ENCODE measurements at places on chromosomes 5 and 9. TPM values are rescaled to one million over a fixed set of nuclear protein-coding genes. Genes with fewer than 3 reads are reported as not detected.

LCN2 gene
- not detected for total RNA-seq

FAM153A gene
- total RNA-seq, result 37.5 TPM

ZNF300 gene
- 0.43 TPM for total RNA-seq

PARP8 gene
- 96.2 TPM for total RNA-seq

PCDHGB7 gene
- total RNA-seq, result not detected

- H3K4me1 ChIP-seq, result peaks cover 5% of the 10 kb centered on the region
- no peak overlapping the region for H3K27ac ChIP-seq
Observed at GRCh38 chr9:124122321-124122720, 110.8 kb downstream of the LHX2 start.

- no peak overlapping the region for H3K4me3 ChIP-seq
- H3K27ac ChIP-seq, result no peak overlapping the region
- DNase-seq, result no peak
- peaks cover 5% of the 10 kb centered on the region for H3K36me3 ChIP-seq
Observed at GRCh38 chr5:73442231-73442811, 6.3 kb downstream of the FOXD1 start.

DNA sequence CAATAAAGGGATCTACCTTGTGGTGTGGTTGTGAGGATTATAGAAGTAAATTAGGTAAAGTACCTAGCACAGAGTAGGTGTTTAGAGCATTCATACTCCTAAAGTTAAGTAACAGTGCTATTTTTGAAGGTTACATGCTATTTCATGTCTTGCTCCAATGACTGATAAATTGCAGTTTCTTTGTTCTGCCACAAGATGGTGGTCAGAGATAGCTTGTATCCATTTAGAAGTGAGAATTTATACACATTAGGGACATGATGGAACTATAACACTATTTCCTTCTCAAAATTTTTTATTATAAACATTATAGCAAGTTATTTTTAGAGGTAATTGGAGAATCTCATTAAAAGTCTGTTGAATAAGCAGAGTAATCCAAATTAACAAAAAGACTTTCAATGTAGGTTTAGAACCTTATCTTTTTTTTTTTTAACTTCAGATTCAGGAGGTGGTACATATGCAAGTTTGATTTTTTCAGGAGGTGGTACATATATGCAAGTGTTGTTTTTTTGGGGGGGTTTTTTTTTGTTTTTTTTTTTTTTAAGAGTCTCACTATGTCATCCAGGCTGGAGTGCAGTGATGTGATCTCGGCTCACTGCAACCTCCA, 17.1 kb downstream of the MTREX start:
- no peak for DNase-seq

DNA sequence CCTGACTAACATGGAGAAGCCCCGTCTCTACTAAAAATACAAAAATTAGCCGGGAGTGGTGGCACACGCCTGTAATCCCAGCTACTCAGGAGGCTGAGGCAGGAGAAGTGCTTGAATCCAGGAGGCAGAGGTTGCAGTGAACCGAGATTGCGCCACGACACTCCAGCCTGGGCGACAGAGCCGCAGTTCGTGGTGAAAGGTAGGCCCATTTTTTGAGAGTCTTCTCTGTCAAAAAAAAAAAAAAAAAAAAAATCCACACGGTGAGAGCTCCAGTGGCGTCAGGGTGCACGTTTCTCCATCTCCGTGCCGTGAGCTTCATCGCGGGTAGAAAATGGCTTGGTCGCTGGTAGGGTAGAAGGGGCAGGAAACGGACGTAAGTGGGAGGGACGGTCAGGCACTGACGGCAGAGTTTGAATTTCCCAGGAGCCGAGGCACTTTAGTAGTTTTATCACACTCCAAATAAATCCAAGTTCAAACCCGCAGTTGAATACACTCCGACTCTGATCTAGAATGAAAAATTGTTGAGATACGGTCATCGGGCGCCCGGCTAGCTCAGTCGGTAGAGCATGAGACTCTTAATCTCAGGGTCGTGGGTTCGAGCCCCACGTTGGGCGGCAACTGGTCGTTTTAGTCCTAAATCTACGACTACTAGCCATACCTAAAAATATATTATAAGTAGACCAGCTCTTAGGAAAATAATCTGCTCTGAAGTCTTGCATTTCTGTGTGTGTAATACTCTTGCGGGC, 2.4 kb upstream of the TRIM7 start:
- peaks cover 11% of the 10 kb centered on the region for H3K36me3 ChIP-seq
- peak overlapping the region; percentile 81 for H3K4me3 ChIP-seq
- DNase-seq, result peak; percentile 80
- H3K4me1 ChIP-seq, result peaks cover 37% of the 10 kb centered on the region
- peaks cover 32% of the 10 kb centered on the region for H3K27me3 ChIP-seq
- peak overlapping the region; percentile 85 for H3K27ac ChIP-seq

DNA sequence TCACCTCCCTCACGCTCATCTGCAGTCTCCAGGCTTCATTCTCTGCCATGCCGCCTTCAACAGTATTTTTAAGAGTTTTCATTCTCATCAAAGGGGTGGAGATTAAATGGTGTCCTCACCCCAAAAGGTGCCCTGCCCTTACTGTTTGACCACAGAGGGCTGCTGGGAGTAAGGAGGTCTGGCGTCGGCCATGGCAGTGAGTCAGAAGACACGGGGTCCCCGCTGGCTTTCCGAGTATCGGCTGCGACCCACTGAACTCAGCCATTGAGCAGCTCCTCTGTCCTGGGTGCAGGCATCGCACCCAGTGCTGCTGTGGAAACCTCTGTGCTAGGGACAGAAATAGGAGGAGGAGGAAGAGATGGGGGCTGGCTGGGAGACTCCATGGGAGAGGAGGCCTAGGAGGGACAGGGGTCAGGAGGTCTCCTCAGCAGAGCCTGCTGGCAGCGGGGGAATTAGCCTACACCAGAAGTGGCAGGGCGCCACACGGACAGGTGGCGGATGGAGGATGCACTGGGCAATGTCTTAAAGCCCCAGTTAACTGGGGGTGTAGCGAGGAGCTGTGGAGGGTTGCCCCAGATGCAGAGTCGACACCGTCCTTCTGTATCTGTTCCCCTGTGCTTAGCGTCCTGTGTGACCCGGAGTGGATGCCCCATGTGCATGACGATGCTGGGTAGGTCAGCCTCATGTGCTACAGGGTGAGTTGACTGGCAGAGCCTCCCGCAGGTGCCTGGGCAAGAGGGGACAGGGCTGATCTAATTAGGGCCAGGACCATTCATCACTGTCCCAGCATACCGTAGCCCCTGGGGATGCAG, 15.4 kb upstream of the PLEKHG4B start:
- no peak overlapping the region for H3K27ac ChIP-seq
- H3K27me3 ChIP-seq, result peaks cover under 1% of the 10 kb centered on the region
- H3K4me1 ChIP-seq, result no peaks in the 10 kb centered on the region
- H3K36me3 ChIP-seq, result no peaks in the 10 kb centered on the region
- DNase-seq, result no peak

DNA sequence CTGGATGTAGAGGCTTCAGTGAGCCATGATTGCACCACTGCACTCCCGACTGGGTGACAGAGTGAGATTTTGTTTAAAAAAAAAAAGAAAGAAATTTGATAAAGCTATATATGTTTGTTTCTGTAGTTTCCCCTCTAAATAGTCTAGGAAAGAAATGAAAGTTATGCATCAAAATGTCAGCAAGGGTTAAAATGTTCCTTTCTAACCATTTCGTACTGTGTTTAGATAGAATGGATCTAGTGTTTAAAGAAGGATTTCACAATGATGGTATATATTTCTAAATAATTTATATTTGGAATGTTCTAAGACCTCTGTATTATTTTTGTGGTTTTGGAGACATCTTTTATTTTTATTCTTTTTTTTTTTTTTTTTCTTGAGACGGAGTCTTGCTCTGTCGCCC, 22.7 kb downstream of the TEK start:
- no peaks in the 10 kb centered on the region for H3K36me3 ChIP-seq
- H3K4me3 ChIP-seq, result no peak overlapping the region
- peaks cover 3% of the 10 kb centered on the region for H3K27me3 ChIP-seq
- DNase-seq, result no peak

GRCh38 chr5:151688436-151688835, 1.7 kb upstream of the SPARC start:
- DNase-seq, result no peak
- H3K27me3 ChIP-seq, result peaks cover 35% of the 10 kb centered on the region
- no peaks in the 10 kb centered on the region for H3K36me3 ChIP-seq
- H3K4me1 ChIP-seq, result peaks cover 11% of the 10 kb centered on the region
- H3K4me3 ChIP-seq, result no peak overlapping the region
- no peak overlapping the region for H3K27ac ChIP-seq

- no peak overlapping the region for H3K27ac ChIP-seq
- H3K4me3 ChIP-seq, result no peak overlapping the region
- H3K27me3 ChIP-seq, result peaks cover 44% of the 10 kb centered on the region
- no peaks in the 10 kb centered on the region for H3K4me1 ChIP-seq
- DNase-seq, result no peak
Observed at GRCh38 chr9:38138276-38138675, 69.2 kb upstream of the SHB start.

DNA sequence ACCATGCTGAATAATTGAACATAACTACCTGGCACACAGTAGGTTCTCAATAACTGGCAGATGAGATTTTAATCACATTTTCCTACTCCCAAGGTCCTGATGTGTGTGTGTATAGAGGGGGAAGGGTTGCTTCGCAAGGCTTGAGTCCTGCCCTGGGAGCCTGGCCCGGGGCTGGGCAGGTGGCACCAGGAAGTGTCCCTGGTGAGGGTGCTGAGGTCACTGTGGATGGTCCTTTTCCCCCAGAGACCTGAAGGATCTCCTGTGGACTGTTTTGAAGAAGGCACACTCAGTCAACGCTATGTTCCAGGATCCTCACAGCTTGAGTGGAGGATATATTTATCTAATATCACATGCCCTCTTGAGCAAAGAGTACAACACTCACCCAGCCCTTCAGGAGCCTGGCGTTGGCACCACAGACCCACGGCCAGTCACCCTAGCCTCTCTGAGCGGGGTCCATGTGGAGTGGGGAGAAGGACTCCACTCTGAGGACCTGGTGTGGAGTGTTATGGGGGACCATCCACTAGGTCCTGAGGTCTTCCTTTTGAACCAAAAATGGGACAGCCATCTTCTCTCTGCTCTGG, 177.8 kb downstream of the GABBR2 start:
- H3K27me3 ChIP-seq, result peaks cover 20% of the 10 kb centered on the region
- H3K27ac ChIP-seq, result no peak overlapping the region

DNA sequence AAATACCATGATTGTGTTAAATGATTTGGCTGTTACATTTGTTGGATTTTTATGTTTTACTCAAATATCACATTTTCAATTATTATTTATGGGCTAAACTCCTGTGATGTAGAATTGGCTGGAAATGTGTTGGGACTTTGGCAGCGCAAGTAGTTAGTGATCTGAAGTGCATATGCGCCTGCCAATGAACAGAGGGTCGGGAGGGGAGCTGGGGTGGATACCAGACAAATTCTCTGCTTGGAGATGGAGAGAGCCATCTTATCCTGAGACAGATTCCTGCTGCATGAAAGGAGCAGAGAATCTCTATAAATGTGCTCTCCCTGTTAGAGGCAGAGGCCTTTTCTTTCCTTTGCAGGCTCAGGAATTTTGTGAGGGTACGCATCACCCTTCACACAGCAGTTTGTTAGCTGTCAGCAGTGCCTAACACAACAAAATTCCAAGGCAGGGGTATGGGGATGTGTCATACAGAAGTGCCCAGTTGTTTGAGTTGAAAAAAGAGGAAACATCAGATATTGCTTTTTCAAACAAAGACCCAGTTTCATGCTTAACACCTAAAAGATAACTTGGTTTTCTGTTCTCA, 489.1 kb downstream of the CSNK1G3 start:
- DNase-seq, result no peak
- no peaks in the 10 kb centered on the region for H3K36me3 ChIP-seq
- H3K4me1 ChIP-seq, result no peaks in the 10 kb centered on the region
- no peak overlapping the region for H3K27ac ChIP-seq
- no peak overlapping the region for H3K4me3 ChIP-seq

GRCh38 chr9:88645172-88645878, 110.3 kb downstream of the NXNL2 start:
- DNase-seq, result no peak
- H3K27me3 ChIP-seq, result no peaks in the 10 kb centered on the region
- H3K27ac ChIP-seq, result no peak overlapping the region
- no peak overlapping the region for H3K4me3 ChIP-seq
- no peaks in the 10 kb centered on the region for H3K36me3 ChIP-seq
- no peaks in the 10 kb centered on the region for H3K4me1 ChIP-seq

DNA sequence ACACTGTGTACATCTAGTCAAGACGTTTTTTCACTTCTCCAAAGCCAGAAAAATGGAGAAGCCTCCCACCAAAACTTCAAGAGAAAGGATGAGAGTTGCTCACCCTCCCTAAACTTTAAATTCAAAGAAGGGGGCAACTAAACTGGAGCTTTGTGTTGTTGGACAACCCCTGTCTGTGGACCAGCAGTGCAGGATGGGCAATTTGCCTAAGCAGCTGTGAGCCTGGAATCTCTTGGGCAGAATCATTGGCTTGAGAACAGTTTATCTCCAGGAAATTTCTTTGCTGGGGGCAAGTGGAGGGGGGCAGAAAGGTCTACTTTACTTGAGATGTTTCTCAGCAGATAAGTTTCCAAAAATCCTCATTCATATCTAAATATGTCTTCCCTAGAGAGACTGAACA, 151.8 kb downstream of the MUSK start:
- no peak for DNase-seq
- no peaks in the 10 kb centered on the region for H3K27me3 ChIP-seq
- no peaks in the 10 kb centered on the region for H3K4me1 ChIP-seq

- H3K4me3 ChIP-seq, result no peak overlapping the region
- no peaks in the 10 kb centered on the region for H3K36me3 ChIP-seq
- no peaks in the 10 kb centered on the region for H3K4me1 ChIP-seq
- H3K27me3 ChIP-seq, result no peaks in the 10 kb centered on the region
- DNase-seq, result no peak
Observed at GRCh38 chr9:25861421-25861820, 183.2 kb upstream of the TUSC1 start.

GRCh38 chr9:98428454-98428853, 173.0 kb upstream of the TBC1D2 start:
- no peaks in the 10 kb centered on the region for H3K4me1 ChIP-seq
- no peak overlapping the region for H3K4me3 ChIP-seq
- H3K27ac ChIP-seq, result no peak overlapping the region
- no peak for DNase-seq
- peaks cover 3% of the 10 kb centered on the region for H3K27me3 ChIP-seq

GRCh38 chr5:150703762-150704161, 2.9 kb upstream of the RBM22 start:
- H3K27me3 ChIP-seq, result no peaks in the 10 kb centered on the region
- H3K36me3 ChIP-seq, result peaks cover 9% of the 10 kb centered on the region
- peaks cover 8% of the 10 kb centered on the region for H3K4me1 ChIP-seq
- no peak for DNase-seq
- no peak overlapping the region for H3K4me3 ChIP-seq

All from activated CD4-positive, alpha-beta memory T cell treated with anti-CD3 and anti-CD28 coated beads, Interleukin-2, amount 10 ng/mL, durations not matched to agents 7 days and 5 days (primary cell).